ENCODE measurements at places on chromosomes 4 and X.

DNA sequence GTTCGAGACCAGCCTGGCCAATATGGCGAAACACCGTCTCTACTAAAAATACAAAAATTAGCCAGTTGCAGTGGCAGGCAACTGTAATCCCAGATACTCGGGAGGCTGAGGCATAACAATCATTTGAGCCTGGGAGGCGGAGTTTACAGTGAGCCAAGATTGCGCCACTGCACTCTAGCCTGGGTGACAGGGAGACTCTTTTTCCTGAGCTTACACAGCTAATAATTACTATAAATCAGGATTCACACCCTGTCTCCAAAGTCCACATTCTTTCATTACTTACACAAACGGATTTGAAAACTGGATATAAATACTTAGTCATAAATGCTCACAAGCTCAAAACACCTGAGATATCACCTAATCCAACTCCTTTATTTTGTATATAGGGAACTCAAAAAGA, 151.6 kb downstream of the LRBA start:
- DNase-seq = no peak

GRCh38 chr4:174926958-174927357, 8.8 kb downstream of the ADAM29 start:
- DNase-seq = no peak

DNA sequence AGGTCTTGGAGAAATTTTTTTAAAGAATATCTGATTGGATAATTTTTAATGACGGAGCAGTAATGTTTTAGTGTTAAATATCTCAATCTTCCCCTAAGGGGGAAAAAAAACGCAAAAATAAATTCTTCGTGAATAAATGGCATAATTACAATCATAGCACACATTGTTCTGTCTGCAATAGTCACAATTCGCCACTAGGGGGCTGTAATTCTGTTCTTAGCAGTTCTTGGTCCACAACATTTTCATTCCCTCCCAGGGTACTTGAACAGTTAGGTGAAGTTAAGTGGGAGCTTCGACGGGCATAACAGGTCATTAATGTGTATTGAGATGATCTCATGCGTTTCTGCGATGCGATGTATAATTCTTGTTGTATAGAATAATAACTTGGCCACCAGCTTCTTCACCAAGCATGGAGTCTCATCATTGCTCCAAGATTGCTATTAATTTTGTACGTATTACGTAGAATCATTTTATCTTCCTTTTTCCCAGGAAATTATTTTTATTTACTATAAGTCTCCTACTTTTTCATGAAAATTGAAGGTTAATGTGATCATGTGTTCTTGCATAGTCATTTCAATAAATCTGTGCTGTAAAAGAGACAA, 27.2 kb downstream of the HTR2C start:
- peak; percentile 42 for DNase-seq

- no peak for DNase-seq
Observed at GRCh38 chrX:11546917-11547316, 118.8 kb downstream of the ARHGAP6 start.

DNA sequence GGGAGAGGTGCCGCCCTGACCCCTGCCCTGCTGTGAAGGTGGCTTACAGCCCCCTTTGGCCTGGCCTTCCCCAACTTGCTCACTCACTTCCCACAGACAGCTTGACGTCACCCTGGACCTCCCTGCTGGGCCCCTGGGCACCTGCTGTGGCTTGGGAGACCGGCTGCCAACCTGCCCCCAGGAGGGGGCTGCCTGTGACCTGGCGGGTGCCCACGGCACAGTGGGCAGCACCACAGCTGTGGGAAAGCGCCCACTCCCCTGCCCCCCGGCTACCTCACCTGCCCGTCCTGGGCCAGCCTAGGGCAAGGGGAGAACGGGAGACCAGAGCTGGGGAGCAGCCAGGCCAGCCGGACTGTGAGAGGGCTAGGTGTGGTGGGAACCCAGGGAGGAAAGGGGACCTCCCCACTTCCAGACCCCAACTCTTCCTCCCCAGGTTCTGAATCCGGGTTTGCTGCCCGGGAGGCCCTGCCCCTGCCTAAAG, 2.4 kb upstream of the ZFP92 start:
- DNase-seq = no peak

- DNase-seq = no peak
Observed at GRCh38 chr4:78630615-78631014, 79.0 kb downstream of the ANXA3 start.

DNA sequence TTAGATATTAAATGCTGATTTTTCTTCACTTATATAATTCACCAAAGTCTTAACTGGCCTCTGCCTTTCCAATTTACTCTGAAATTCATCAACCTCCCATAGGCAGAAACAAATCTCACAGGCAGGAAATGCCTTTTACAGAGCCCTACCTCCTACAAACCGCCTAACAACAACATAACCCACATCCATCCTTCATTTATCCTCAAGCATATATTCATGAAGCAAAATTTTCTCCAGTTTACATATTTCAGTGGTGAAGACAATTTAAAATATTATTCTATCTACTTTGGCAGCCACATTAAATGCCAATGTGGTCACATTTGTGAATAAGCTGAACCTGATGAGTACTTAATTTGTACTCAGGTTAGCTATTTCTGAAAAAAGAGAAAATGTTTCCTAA, 30.3 kb downstream of the SEPSECS start:
- no peak for DNase-seq

DNA sequence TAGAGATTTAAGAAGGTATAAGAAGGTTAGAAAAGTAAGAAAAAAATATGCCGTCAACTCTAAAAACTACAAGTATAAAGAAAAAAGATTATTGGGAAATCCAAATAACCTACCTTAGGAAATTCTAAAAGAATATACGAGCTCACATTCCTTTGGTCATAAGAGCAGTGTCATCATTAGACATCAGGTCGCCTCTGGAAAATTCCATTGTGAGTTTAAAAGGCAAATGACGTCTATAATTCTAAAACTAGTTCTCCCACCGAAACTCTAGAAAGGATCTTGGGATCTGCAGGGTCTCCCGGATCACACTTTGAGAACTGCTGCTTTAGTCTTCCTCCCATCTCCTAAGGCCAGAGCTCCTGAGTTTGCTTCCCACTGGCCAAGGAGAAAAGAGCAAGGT, 518 bp upstream of the SAT1 start:
- DNase-seq = no peak

DNA sequence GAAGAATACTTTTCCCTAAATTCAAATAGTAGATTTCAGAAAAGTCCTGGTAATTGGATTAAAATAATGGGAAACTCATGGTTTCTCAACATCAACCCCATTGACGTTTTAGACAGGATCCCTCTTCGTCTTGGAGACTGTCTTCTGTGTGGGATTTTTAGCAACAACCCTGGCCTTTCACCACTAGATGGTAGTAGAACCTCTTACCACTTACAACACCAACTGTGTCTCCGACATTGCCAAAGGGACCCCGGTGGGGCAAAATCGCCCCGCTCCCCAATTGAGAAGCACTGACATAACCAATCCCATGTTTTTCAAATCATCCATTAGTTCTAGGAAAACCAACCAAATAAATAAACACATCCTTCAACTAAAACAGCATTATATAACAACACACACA, 16.9 kb upstream of the ANOS1 start:
- peak; percentile 52 for DNase-seq

DNA sequence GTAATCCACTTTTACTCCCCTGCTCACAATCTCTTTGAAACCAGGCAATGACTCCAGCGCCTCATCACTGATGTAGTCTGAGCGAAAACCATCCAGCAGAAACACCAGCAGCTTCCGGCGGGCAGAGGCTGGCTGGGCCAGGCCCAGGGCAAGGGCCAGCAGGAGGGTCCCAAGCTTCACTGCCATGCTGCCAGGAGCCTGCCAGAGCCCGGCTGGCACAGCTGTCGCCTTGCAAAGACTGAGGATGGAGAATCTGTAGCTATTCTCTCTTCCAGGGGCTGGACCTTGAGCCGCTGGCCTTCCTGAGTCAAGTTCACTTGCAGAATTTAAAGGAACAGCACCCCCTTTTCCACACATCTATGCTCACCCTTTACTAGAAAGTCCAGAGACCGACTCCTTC, at the start of gene ENPP6:
ENPP6 (minus strand) TSS at position 240 of the 400 bp plus-strand sequence; CDS start at position 186, 54 bp downstream.
- DNase-seq = no peak

DNA sequence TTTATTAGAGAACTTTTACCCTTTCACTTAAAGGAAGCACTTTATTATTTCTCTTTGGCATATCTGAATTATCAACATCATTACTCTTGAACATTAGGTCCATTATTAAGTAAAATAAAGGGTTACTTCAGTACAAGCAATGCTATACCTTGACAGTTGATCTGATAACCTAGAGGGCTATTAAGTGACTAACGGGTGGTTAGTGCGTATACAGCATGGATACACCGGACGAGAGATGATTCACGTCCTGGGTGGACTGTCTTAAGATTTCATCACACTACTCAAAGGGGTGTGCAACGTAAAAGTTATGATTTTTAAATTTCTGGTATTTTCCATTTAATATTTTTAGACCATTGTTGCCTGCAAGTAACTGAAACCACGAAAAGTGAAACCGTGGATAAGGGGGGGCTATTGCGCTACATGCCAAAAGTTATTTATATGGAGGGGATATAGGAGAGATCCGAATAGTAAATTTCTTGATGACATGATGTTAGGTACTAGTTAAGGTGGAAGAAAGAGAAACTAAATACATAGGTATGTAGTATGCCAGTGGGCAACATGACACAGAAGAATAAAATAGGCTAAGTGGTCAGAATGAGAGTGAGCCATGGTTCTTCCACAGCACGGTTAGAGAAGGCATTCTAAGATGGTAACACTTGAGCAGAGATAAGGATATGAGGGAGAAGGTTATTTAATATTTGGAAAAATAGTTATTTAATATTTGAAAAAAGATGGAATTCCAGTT, 230.8 kb upstream of the ANKRD50 start:
- DNase-seq = no peak

GRCh38 chrX:71995122-71995521, 84.5 kb downstream of the NHSL2 start:
- DNase-seq = no peak

GRCh38 chr4:6714954-6715353, 1.0 kb upstream of the BLOC1S4 start:
- DNase-seq = no peak

- peak; percentile 27 for DNase-seq
Observed at GRCh38 chr4:98994474-98995182, 893 bp upstream of the METAP1 start.

DNA sequence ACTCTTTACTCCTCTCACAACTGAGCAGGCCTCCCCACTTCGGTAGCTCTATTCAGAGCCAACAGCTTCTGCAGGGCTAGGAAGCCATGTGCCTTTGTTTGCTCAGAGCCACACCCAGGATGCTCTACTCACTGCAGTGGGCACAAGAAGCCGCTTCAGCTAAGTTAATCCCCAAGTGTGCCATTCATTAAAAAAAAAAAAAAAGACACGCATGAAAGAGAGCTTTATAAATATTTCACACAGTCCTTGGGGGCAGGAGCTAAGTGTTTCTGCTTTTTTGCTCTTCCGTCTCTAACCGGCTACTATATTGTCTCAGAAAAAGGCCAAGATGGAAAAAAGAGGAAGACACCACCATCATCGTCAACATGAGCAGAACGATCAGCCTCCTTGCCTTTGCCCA, 8.1 kb downstream of the CRMP1 start:
- no peak for DNase-seq

DNA sequence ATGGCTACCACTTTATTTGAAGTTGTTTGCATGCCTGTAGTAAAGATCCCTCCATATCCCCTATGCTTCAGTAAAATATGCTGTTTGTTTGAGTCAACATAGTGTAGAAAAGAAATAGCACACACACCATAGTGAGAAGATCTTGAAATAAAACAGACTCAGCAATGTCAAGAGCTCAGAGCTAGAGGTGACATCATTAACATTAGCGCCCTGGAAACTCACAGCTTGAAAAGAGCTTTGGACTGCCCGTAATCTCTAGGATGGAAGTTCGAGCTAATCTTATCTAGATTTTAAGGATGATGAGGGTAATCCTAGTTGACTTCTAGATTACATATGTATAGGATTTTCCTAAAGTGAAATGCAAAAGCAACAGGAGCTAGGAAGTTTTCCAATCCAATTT, 275.6 kb downstream of the SMARCA1 start:
- DNase-seq = no peak

- DNase-seq = no peak
Observed at GRCh38 chrX:21991504-21991903, 40.6 kb upstream of the PHEX start.

- DNase-seq = no peak
Observed at GRCh38 chr4:81442484-81443085, 29.1 kb downstream of the RASGEF1B start.

DNA sequence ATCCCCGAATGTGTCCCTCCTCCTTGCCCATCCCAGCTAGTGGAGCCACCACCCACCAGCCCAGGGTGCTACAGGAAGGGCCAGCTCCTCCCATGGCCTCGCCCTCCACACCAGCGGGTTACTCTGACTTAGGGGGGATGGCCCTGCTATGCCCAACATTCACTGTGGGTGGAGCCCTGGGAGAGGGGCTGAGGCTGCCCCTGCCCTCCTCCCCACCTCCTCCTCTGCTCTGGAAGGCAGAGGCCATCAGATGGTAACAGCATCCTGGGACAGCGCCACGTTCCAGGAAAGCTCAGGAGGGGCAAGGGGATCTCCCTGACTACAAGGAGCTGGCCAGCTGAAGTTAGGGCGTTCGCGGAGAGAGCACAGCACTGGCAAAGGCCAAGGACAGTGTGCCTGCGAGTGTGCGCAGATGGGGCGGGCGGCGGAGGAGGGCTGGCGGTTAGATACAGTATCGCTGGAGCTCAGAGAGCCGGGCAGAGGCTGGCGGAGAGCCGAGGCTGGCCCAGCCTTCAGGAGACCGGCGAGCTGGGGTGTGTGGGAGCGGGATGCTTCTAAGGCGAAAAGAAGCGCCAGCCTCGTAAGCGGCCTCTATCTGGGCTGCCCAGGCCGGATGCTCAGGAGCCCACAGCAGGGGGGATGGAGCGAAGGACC, 1.5 kb downstream of the JAKMIP1 start:
- no peak for DNase-seq

DNA sequence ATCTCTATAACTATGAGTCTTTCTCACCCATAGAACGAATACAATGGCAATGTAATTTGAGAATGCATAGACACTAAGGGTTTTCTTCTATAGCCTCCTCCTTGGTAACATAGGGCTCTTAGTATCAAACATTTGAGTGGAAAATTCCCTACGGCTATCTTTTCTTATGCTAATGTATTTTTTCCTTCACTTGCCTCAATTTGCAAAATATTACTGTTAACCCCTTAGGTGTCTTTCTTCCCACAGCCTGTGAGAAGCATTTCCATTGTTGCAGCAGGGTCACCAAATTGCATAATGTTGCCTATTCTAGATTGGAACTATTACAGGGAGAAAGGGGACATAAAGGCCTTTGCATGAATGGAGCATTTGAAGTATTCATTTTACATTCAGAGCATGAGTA, 140.5 kb upstream of the RAPGEF2 start:
- DNase-seq = no peak

GRCh38 chr4:89416960-89417359, 109.4 kb upstream of the GPRIN3 start:
- DNase-seq = no peak

All from GM03348 (cell line).